ENCODE measurements at places on chromosomes 11 and 22. TPM values are rescaled to one million over a fixed set of nuclear protein-coding genes. Genes with fewer than 3 reads are reported as not detected.

Gene PRR33
- total RNA-seq, result not detected

Gene POU2AF2
- total RNA-seq, result not detected

Gene C22orf42
- total RNA-seq, result 0.50 TPM

Gene ASRGL1
- total RNA-seq, result 44.5 TPM

GRCh38 chr11:85902353-85902752 is 47.2 kb downstream of the CCDC83 start:
- no peak for DNase-seq

GRCh38 chr11:104094576-104094975 is 58.1 kb downstream of the DDI1 start:
- DNase-seq, result no peak

- DNase-seq, result no peak
These were observed 1005.6 kb downstream of the TBC1D22A start for GRCh38 chr22:47768027-47768426.

GRCh38 chr11:65352783-65353182 is 1.8 kb upstream of the TIGD3 start:
- DNase-seq, result no peak

Data from neural progenitor cell (in vitro differentiated cells).